ENCODE measurements at places on chromosomes 5 and 9. TPM values are rescaled to one million over a fixed set of nuclear protein-coding genes. Genes with fewer than 3 reads are reported as not detected.
A peak's percentile ranks its signal among the peaks of the same experiment; 100 is the strongest.

GPR151 gene
- total RNA-seq, result not detected

GRCh38 chr9:99490729-99491128, 268.6 kb downstream of the SEC61B start:
- no peak for DNase-seq

GZMA gene
- total RNA-seq, result 1.0 TPM

GRCh38 chr9:133158695-133159094, 5.0 kb downstream of the GBGT1 start:
- peak; percentile 24 for DNase-seq

- DNase-seq, result no peak
Observed at GRCh38 chr5:135094339-135095051, 60.5 kb upstream of the PITX1 start.

DNA sequence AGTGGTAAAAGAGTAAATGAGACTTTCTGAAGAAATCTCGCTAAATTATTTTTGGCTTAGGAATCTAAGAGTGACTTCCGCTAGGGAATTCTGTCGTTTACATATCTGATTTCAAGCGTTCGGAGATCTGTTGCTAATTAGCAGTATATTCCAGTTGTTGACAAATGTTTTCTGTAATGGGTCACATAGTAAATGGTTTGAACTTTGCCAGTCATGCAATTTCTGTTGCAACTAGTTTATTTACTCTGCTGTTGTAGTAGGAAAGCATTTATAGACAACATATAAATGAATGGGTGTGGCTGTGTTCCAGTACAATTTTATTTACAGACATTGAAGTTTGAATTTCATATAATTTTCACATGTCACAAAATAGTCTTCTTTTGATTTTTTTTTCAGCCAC, 57.4 kb upstream of the JAK2 start:
- DNase-seq, result no peak

GRCh38 chr5:158958021-158958994, 141.4 kb downstream of the EBF1 start:
- DNase-seq, result no peak

CDH6 gene
- total RNA-seq, result 3.1 TPM

DNA sequence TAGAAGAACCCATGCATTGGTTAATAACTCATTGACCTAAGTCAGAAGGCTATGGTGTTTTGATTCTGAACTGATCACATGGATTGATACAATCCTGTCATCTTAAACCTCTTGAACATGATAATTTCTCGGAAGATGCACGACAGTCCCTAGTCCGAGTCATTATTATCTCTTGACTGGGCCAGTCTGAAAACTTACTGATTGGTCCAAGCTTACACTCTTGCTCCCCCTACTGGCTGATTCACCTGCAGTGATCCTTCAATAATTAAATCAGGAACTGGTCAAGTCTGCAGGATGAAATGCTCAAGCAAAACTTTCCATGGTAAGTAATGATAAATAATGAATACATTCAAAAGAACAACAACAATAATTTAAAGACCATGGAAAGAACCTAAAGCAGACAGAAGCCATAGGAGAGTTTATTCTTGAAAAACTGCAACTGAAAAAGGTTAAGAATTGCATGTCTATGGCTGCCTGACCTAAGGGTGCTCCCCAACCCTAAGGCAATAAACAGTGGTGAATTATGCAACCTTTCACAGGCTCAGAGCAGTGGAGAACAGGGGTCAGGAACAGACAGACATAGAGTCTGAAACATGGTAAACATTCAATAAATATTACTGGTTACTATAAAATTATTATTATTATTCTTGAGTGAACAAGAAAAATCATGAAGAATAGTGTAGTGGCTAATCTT, 79.3 kb downstream of the BRINP1 start:
- DNase-seq, result no peak

ADAMTS12 gene
- total RNA-seq, result 1.7 TPM

GRCh38 chr9:131080589-131080988, 15.7 kb upstream of the AIF1L start:
- DNase-seq, result no peak

CATSPER3 gene
- total RNA-seq, result 0.32 TPM

CDHR2 gene
- total RNA-seq, result 0.19 TPM

SV2C gene
- total RNA-seq, result not detected

ARAP3 gene
- 12.5 TPM for total RNA-seq

ANKRD18B gene
- not detected for total RNA-seq
